ENCODE measurements at places on chromosomes 5 and 9. TPM values are rescaled to one million over a fixed set of nuclear protein-coding genes. Genes with fewer than 3 reads are reported as not detected.
A peak's percentile ranks its signal among the peaks of the same experiment; 100 is the strongest.

DNA sequence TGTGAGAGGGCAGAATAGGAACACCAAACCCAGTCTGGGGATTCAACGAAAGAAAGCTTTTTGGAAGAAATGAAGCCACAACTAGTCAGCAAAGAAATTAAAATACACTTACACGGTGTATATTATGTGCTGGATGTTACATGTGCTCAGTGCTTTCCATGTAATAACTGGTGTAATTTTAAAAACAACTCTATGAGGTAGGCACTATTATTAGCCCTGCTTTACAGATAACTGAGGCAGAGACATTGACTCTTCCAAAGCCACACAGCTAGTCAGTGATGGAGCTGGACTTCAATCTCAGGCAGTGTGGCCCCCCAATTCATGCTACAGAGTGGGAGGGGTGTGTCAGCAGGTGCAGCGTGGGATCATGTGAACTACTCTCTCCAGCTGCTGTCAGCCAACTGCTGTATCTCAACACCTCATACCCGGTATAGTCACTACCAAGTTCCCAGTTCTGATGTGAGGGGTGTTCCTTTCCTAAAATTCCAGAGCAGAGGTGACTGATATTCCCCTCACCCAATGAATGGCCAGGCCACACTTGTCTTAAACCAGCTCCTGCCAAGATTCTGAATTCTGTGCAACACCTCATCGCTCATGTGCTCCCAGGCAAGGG lies 33.8 kb upstream of the TJP2 start:
- no peak for DNase-seq

DNA sequence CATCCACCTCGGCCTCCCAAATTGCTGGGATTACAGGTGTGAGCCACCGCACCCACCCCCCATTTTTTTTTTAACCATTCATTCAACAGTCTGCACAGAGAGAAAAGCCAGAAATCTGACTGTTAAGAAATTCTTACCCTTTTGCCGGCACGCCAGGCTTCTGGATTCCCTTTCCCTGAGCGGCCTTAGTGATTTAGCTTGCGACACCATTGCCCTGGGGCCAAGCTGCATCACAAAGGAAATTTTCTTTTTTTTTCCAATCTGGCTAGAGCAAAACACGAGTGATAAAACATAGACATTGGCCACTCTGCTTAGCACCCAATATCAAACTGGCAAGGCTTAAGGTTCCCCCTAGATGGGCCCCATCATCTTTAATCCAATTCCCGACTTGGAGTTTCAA lies 21.2 kb upstream of the ATOSB start:
- DNase-seq = no peak

DNA sequence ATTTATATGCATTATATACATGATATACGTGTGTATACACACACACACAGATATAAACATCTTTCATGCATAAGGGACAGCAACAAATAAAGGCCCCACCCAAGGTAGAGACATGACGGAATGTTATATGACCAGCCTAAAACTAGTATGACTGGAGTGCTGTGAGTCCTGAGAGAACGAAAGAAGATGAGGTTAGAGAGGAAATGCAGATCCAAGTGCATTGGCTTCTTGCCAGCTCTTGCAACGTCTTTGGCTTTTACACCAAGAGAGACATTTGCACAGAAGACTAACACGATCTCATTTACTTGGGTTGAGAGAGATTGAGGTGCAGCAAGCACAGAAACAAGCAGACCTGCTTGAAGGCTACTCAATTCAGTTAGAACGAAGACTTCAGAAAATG lies 23.0 kb downstream of the CDH10 start:
- DNase-seq = peak; percentile 9

- DNase-seq = no peak
Observed at GRCh38 chr5:163193886-163194285, 243.5 kb upstream of the CCNG1 start.

DNA sequence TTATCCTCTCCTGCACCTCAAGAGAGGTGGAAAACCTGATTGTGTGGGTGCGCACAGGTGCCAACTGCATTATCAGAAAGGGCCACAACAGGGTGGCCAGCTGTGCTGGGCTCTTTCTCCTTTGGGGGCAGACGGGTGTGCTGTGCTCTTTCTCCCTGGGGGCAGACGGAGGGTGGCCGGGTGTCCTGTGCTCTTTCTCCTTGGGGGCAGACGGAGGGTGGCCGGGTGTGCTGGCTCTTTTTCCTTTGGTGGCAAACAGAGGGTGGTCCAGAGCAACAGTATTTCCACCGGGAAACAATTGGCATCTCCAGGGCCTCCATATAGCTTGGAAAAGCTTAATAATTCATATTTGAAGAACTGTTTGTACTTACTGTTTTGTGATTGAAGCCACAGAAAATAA lies 6.8 kb downstream of the LMX1B start:
- DNase-seq = no peak

GRCh38 chr9:4666042-4666699 lies at the start of gene SPATA6L:
Gene SPATA6L, minus strand, starts transcription at chr9:4666480. Its CDS starts 230 bp downstream, at chr9:4666250.
- peak; percentile 63 for DNase-seq

GRCh38 chr5:156641686-156642085 lies 208.4 kb upstream of the PPP1R2B start:
- peak; percentile 56 for DNase-seq

DNA sequence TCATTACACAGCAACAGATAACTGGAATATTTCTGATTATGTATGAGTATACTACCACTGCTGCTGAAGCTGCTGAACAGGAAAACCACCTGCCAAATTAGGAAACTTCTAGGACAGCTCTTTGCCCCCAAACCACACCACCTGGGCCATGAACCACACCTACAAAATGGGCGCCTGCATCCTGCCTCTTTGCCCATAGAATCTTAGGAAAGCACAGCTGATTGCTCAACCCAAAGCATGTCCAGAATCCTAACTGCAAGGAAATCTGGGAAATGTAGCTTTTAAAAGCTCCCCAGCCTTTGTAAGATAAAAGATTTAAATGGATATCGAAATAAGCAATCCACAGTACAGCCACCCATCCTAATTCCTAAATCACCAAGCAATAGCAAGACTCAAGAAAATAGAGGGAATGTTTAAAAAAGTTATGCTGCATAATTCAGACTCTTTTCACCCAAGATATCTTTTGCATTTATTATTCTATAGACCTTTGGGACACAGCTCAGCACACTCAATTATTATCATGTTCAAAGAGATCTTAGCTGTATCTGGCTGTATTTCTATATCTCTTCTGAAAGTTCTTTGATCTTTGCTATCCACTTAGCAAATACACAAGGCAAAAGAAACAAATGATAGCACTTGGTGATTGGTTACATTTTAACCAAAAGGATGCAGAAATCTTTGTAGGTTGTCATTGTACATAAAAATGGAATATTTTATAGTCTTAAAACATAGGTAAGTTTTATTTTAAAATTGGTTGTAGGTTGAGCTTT lies 6.8 kb upstream of the C9orf152 start:
- DNase-seq = no peak

- no peak for DNase-seq
Observed at GRCh38 chr5:116566251-116566650, 8.4 kb downstream of the SEMA6A start.

DNA sequence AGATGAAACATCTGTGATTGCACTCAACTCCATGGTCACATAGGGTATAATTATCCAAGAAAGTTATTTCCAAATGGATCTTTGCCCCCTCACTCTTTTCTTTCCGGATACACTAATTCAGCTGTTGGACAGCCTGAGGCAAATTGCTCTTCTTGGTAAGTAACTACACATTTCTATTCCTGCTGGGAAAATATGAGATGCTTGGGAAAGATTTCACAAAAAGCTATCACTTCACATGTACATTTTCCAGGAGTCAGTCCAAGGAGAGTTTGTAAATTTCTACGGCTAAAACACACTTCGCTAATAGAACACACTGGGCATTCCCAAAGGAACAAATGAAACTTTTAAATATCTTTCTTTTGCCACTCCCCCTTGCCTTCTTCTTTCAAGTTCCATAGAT lies 123.0 kb upstream of the GRIA1 start:
- no peak for DNase-seq

GRCh38 chr5:150111122-150111521 lies 24.8 kb upstream of the CSF1R start:
- no peak for DNase-seq

DNA sequence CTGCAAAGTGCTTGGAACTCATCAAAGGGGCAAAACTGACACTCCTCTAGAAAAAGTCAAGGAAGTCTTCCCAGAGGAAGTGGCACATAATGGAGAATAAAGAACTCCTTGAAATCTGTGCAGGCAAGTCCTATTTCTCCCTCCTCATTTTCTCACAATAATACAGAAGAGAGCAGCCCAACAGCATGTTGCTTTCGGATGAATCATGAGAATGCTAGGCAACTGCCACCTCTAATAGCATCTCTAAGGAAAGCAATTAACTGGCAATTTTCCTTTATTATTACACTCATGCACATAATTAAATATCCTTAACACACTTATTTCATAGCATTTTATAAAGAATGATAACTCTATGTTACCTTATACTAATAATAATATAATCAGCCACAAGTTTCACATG lies 122.2 kb upstream of the PTGER4 start:
- DNase-seq = no peak

DNA sequence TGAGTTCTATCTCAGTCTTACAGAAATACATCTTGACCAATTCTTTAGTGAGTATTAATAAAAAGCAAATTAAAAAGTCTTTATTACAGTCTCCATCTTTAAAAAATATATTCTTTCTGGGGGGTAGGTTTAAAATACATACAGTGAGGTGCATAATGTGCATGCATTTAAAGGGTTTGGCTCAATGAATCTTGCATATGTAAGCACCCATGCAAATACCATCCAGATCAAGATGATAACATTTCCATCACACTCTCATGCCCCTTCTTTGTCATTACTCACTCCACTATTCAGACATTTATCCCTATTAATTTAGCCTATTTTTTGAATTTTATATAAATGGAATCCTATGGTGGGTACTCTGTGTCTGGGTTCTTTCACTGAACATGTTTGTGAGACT lies 113.0 kb downstream of the APBA1 start:
- DNase-seq = no peak

DNA sequence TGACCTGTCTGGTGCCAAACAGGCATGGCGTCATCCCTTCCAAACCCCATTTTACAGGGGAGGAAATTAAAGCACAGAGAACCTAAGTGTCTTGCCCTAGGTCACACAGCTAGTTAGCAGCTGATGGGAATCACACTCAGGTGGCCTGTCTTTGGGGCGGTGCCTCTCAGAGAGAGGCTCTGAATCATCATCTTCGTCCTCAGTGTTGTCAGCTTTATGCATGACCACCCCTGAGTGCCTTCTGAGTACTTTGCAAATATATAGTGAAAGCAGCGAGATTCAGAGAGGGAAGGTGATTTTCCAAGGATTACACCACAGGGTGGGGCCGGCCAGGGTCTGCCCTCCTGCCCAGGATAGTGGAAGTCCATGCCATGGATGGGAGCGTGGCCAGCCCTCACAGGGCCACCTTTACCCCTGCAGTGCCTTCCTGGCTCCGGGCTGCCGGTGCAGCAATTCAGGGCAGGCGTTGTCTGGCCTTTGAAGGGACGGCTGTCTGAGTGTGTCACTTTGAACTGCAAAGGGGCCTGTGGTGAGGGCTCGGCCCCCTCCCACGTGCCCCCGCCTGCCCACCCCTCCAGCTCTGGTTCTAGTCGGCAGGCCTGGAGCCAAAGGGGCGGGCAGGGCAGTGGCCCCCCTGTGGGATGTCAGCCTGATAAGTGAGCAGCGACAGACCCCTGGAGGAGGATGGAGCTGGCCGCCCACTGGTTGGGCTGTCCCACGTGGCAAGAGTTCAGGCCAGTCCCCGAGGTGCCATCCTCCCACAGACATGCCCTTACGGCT lies 16.9 kb downstream of the LMX1B start:
- no peak for DNase-seq

DNA sequence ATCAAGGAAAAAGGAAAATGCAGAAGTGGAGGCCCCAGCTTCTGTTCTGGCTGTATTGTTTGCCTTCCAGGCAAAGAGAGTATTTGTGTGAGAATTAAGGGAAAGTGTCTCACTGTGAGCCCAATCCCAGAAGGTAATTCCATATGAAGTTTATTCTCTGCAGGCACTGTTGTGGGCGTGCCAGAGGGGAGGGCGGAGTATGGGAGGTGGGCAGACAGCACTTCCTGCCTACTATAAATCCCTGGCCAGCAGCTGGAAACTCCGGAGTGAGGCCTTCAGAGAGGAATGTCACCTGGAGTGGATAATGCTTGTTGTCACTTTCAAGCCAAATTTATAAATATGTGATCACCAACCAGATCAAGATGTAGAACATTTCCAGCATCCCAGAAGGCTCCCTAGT lies 209.5 kb downstream of the ARHGAP26 start:
- no peak for DNase-seq

GRCh38 chr5:142611154-142611553 lies 74.7 kb downstream of the FGF1 start:
- peak; percentile 46 for DNase-seq

- DNase-seq = no peak
Observed at GRCh38 chr9:29126783-29127182, 1553.5 kb upstream of the C9orf72 start.

DNA sequence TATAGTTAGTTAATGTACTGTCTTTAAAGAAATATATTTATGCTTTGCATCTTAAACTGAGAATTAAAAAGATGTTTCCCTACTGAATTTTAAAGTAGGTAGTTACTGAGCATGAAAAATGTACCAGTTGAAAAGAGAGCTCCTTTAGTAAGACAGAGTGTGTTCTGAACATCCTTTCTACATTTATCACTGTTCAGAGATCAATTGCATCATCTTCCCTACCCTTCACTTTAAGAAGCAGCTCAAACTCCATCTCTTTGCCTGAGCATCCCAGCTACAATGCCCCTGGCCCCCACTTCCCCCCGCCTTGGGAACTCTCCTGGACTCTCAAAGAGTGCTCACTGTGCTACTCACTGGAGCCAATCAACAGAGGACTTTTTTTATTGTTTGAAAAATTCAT lies 164.7 kb downstream of the GNAQ start:
- no peak for DNase-seq

DNA sequence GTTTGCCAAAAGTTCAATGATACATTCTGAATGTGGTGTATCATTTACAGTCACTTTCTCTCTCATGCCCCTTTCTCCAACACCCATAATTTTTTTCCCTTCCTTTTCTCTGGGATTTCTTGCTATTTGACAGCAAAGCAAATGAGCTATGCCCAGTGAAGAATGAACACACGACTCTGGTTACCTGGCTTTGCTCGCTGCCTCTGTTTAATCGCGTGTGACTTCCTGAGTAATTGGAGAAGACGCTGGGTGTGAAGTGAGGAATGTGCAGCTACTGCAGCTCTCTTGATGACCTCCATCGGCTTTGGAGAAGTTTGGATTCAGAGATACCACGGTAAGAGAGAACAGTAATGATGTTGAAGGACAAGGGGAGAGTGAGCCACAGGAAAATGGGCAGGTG lies 651.8 kb downstream of the KIF4B start:
- DNase-seq = no peak

The PPP1R26 gene
- 8.9 TPM for total RNA-seq

The BARX1 gene
- not detected for total RNA-seq

The CACFD1 gene
- 9.1 TPM for total RNA-seq

The SHISAL2B gene
- total RNA-seq = not detected

The DRD1 gene
- 2.6 TPM for total RNA-seq

The GLDC gene
- 0.51 TPM for total RNA-seq

The CYLC2 gene
- total RNA-seq = not detected

The TTC16 gene
- under 0.01 TPM for total RNA-seq

The SLC23A1 gene
- total RNA-seq = not detected

The ARHGEF37 gene
- total RNA-seq = 5.3 TPM

The CMYA5 gene
- 4.1 TPM for total RNA-seq

The DMGDH gene
- 7.7 TPM for total RNA-seq

The SLC35D2 gene
- 34.7 TPM for total RNA-seq

The OCLN gene
- 2.3 TPM for total RNA-seq

Data from fibroblast of lung (primary cell).